ENCODE measurements at places on chromosomes 1 and 21.

- no peak for DNase-seq
These were observed 47.4 kb downstream of the KCNN3 start for GRCh38 chr1:154822717-154823116.

DNA sequence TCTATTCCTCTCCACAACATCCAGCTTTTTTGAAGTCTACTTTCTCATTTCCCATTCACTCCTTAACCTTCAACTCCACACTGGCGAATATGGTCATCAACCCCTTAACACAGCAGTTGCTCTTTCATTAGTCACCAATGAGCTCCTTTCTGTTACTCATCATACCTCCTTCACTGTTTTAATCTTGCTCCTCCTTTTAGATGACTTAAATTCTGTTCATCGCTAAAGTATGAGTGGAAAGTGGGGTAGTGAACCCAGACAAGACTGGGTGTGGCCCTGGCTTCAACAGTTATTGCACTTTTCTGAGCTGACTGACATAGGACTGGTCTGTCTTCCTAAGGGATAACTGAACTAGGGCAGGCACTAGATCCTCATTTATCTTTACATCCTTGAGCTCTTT lies 51.3 kb downstream of the AKT3 start:
- DNase-seq = no peak

GRCh38 chr1:47002211-47002610 lies 21.3 kb upstream of the CYP4X1 start:
- no peak for DNase-seq

DNA sequence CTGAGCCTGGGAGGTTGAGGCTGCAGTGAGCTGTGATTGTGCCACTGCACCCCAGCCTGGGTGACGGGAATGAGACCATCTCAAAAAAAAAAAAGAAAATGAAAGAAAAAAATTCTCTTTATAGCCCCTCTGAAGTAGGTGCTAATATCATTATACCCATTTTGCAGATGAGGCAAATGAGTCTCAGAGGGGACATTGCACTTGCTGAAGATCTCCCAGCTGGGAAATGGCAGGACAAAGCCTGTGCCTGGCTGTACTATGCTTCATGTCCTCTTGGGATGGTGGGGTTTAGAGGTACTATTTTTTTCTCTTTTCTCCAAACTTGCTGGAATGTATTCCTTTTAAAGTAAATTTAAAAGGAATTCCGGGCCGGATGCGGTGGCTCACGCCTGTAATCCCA lies 1.6 kb downstream of the SMPDL3B start:
- no peak for DNase-seq

GRCh38 chr1:119348941-119349340 lies 19.6 kb upstream of the HAO2 start:
- no peak for DNase-seq

DNA sequence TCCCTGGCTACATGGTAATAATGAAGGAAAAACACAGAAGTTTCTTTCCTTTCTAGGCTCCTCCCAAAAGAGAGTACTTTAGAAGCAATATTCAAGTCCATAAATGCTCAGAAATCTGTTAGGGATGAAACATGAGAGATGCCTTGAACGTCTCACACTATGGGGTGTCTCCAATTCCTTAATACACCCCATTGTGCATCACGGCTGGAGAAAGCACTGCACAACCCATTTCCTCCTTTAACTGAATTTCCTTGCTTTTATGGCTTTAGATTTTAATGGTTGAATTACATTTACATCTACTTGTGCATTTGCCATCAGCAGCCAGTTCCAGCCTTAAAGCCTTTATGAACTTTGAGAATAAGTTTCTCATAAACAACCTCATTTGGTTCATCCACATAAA lies 498.9 kb upstream of the PTBP2 start:
- DNase-seq = no peak

DNA sequence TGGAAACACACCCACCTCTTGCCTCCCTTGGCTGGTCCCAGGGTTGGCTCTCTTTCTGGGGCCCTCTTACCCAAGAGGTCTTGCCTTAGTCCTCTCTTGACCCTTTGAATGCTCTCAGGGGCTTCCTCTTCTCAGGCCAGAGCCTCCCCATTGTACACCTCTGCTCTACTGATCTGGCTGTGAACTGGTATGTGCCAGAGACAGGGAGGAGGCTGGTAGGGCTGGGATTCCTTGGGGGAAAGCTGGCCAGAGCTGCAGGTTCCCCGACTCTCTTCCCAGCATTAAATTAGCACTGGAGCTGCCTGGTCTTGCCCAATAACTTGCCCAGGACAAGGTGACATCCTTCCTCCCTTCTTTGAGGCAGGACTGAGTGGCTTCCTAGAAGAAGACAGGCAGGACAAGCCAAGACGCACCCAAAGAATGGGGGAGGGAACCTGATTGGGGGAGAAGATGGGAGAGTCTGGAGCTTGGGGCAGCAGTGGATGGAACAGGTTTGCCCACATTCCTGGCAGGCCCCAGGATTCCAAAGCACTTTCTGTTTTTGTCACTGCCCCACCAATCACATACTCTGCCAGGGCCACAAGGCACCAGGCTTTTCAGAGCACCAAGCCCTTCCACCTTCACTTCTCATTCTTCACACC lies 37.2 kb upstream of the CITED4 start:
- DNase-seq = no peak

- DNase-seq = no peak
These were observed 1557.4 kb downstream of the PLA2G4A start for GRCh38 chr1:188386161-188386560.

DNA sequence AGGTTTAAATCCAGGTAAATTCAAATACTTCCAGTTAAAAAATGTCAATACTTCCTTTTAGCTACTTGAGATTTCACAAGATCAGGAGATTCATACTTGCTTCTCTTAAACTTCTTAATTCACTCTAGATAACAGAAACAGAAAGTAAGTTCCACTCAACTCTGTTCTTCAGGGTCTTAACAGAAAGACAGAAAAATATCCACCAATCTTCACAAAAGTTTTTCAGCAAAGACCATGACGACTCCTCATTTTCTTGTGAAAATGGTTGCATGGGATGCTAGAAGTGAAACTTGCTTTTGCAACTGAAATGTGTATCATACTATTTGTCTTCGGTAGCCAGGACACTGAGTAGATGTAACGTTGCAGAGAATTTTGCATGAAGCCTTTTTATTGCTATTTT lies 12.3 kb upstream of the LRRC8C start:
- no peak for DNase-seq

- no peak for DNase-seq
These were observed 149.0 kb downstream of the ROR1 start for GRCh38 chr1:63922848-63923247.

DNA sequence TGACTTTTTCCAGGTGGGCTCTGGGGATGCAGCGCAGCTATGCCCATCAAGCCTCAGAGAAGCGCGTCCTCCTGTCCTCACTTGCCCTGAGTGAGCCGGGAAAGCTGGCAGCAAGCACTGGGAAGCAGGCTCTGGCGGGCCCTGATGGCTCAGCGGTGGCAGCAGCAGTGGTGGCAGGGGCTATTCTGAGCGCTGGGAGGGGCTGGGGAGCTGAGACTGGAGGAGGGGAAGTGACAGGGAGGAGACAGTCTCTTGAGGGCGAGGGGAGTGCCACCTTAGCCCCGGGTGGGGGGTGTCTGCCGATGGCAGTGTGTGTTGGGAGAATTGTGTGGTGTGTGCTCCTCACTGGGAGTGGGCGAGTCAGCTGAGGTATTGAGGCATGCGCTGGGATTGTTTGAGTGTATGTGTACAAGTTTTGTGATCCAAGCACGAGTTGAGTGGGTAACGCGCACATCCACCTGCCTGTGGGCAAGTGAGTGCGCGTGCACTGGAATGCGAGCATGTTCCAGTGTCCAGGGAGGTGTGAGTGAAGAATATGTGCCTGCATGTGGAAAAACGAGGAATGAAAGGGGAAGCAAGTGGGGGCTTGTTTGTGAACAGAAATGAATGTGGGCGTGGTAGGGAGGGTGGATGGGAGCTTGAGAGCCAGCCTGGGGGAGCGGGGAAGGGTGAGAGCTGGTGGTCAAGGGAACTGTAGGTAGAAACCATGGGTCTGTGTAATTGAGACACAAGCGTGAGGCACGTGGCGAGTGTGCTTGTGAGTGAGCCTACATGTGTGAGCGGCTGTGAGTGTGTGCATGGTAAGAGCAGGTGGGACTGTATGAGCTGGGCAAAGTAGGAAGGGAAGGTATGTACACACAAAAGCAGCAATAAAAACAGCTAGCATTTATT lies 2.9 kb upstream of the FOXO6 start:
- DNase-seq = no peak

- DNase-seq = no peak
These were observed 2.1 kb upstream of the DDAH1 start for GRCh38 chr1:85467036-85467435.
